ENCODE measurements at places on chromosomes 4 and X.

- DNase-seq: no peak
Measured at GRCh38 chr4:91025241-91026148, 898.3 kb downstream of the CCSER1 start.

- DNase-seq: no peak
Measured at GRCh38 chrX:95949588-95949987, 735.1 kb upstream of the DIAPH2 start.

GRCh38 chr4:2261110-2261852 is 628 bp downstream of the MXD4 start:
- no peak for DNase-seq

- no peak for DNase-seq
Measured at GRCh38 chrX:29841750-29842149, 373.6 kb upstream of the MAGEB2 start.

GRCh38 chr4:42144028-42144427 is 8.4 kb downstream of the BEND4 start:
- DNase-seq: no peak

- no peak for DNase-seq
Measured at GRCh38 chr4:45346816-45347435, 620.6 kb upstream of the GNPDA2 start.

DNA sequence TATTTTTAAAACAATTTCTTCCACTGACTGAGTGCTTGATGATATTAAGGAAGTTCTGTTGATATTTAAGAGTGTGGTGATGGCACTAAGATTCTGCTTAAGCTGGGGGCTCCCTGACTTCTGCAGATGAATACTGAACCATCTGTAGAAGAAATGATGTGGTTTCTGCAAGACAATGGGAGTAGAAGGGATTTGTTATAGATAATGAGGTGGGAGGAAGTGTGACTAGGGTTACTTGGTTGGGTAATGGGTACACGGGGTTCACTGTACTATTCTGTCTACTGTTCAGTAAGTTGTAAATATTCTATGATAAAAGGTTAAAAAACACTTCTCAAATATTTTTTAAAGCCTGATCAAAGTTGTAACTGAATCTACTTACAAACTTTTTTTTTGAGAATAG is 60.9 kb upstream of the TXK start:
- no peak for DNase-seq

DNA sequence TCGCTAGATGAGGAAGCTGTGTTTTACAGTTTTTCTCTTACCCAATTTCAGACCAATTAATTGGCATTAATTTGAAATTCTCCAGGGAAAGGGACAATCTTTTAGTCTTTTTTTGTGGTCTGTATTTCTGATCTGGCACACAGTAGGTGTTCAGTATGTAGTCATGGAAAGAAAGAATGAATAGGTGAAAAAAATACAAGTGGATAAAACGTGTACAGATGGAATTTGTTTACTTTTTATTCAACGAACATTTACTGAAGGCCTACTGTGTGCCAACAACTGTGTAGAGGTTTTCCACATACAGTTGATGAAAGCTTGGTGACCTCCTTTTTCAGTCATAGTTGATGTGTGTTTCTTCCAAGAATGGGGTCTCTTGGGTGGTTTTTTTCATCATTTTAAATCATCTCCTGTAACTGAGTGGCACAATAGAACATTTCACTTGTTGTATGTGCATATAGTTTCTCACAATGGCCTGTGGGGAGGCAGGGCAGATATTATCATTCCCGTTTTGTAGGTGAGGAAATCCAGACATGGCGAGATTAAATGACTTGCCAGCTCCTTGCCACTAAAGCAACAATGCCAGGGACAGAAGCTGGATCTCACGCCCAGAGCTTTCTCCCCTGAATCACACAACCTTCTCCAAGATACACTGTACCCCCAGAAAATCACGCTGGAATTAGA is 102.4 kb downstream of the CEP135 start:
- DNase-seq: no peak

DNA sequence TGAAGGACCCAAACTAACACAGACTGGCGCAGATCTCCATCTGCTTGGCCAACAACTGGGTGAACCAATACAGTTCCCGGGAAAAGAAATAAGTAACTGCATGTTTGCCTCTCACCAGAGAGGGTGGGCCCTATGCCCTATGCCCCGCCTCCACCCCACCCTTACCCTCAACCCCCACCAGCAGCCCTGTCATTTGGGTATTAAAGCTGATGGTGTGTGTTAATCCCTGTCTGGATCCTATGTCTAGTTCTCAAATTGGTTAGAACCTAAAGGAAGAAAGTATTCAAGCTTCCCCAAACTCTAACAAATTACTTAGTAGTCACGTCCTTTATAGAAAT is 19.0 kb downstream of the SMPX start:
- DNase-seq: no peak

DNA sequence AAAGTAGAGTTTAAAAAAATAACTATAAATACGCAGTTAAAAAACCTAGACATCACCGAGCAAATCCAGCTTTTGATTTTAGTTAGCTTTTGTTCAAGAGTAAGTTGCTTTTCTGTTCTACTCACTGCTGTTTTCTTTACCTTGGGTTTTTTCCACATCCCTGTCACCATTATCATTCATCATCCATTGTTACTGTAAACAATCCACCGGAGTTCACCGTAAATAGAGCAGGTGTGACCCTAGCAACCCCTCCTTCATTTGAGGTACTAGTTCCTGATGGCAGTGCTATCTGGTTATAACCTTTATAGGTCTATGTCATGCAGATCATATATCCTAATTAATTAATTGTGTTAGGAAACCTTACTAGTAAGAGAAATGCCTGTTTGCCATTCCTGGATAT is 43.0 kb upstream of the TEX13D start:
- no peak for DNase-seq

- no peak for DNase-seq
Measured at GRCh38 chrX:106932960-106933537, 12.8 kb downstream of the CLDN2 start.

DNA sequence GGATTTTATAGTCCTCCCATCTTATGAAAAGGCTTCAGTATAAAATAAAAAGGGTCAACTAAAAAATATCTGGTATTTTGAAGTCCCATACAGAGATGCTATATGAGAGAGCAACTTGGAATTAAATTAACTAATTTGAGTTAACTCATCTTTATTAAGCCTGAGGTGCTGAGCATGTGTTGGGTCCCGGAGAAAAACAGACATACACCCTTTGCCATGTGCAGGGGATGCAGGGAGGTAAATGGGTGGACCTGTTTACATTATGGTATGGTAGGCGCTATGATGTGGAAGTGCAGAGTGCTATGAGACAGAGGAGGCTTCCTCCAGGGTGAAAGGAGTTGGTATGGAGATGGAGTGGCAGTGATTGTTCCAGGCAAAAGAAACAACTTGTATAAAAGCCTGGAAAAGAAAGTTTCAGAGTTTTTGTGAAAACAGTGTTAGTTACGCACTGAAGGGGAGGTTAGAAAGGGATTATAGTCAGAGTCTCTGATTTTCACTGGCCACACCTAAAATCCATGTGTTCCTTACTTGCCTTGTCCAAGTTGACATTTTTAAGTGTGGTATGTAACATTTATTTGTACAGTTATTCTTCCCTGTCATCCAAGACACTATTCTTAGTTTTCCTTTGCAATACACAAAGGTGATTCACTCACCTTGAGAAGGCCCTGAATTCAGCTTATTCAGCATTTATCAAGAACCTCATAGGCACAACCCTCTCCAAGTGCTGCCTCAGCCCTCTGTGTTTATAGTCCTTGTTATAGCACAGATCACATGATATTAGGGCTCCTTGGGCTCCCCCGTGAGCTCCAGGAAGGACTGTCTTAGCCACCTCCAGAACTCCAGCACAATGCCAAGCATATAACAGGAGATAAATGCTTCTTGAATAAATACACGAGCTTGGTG is 152.0 kb downstream of the RASL11B start:
- no peak for DNase-seq

- no peak for DNase-seq
Measured at GRCh38 chr4:153661215-153661822, 22.8 kb upstream of the TLR2 start.

- DNase-seq: no peak
Measured at GRCh38 chr4:40626183-40626990, 3.3 kb downstream of the RBM47 start.

- DNase-seq: no peak
Measured at GRCh38 chr4:103075435-103075893, 1.1 kb downstream of the SLC9B2 start.

- no peak for DNase-seq
Measured at GRCh38 chr4:1310031-1310795, 20.5 kb downstream of the MAEA start.

GRCh38 chr4:173860094-173860493 is 330.1 kb upstream of the HAND2 start:
- no peak for DNase-seq

- DNase-seq: no peak
Measured at GRCh38 chrX:1170243-1170642, 42.2 kb downstream of the CRLF2 start.

DNA sequence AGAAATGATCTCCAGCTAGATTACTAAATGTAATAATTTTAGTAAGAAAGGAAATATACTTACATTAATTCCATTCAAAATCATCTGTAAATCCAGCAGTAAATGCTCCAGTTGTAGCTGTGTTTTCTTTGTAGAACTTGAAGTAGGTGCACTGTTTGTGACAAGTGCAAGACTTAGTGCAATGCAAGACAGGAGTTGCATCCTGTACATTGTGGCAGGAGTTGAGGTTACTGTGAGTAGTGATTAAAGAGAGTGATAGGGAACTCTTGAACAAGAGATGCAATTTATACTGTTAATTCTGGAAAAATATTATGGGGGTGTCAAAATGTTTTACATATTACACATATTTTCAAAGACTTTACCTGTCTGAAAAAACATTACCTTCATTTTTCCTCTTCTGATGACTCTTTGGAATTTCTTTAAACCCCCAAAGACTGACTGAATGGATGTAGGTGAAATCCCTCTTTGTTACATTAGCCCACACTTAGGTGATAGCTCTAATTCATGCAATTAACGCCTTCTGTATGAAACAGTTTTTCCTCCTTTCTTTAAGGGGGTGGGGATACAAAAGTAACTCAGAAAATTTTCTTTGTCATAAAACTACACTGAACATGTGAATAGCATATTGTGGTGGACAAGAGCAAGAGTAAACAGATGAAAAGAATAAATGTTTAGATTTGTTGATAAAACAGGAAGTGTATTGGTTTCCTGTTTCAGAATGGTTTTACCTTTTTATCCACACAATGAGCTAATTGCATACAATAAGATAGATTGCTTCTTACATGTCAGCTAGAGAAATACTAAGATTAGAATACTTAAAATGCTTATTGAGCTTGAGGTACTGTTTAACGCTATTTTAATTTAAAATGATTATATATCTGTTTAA is at the start of gene IL2:
Gene IL2 (minus strand): TSS at position 495 of the 886 bp plus-strand sequence. CDS start 285 bp downstream, at position 210.
- no peak for DNase-seq

- DNase-seq: no peak
Measured at GRCh38 chr4:167774646-167775045, 317.7 kb upstream of the ANXA10 start.

GRCh38 chrX:107204068-107204605 is 2.1 kb downstream of the NUP62CL start:
- DNase-seq: no peak

DNA sequence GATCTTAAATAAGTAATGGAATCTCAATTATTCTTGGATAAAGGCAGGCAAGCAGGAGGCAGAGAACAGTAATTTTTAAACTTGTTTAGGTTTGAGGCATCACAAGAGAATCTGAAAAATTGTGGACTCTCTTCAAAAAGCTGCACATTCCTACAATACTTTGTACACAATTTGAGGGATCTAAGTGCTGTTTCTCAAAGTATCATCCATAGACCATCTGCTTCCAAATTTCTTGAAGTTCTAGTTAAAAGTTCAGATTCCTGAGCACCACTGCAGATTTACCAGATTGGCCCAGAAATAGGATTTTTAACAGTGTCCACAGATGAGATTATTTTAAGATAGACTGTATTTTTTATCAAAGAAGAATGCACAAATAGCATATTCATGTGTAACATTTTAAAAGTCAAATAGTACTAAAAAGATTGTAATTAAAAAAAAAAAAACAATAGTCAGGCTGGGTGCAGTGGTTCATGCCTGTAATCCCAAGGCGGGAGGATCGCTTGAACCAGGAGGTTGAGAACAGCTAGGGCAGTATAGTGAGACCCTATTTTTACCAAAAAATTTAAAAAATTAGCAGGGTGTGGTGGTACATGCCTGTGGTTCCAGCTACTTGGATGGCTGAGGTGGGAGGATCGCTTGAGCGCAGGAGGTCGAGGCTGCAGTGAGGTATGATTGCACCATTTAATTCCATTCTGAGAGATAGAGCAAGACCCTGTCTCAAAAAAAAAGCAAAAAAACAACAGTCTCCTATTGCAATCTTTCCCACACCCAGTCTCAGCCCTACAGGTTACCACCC is 14.2 kb upstream of the FNIP2 start:
- DNase-seq: no peak

GRCh38 chrX:149837639-149838038 is 43.3 kb upstream of the MAGEA8 start:
- no peak for DNase-seq

DNA sequence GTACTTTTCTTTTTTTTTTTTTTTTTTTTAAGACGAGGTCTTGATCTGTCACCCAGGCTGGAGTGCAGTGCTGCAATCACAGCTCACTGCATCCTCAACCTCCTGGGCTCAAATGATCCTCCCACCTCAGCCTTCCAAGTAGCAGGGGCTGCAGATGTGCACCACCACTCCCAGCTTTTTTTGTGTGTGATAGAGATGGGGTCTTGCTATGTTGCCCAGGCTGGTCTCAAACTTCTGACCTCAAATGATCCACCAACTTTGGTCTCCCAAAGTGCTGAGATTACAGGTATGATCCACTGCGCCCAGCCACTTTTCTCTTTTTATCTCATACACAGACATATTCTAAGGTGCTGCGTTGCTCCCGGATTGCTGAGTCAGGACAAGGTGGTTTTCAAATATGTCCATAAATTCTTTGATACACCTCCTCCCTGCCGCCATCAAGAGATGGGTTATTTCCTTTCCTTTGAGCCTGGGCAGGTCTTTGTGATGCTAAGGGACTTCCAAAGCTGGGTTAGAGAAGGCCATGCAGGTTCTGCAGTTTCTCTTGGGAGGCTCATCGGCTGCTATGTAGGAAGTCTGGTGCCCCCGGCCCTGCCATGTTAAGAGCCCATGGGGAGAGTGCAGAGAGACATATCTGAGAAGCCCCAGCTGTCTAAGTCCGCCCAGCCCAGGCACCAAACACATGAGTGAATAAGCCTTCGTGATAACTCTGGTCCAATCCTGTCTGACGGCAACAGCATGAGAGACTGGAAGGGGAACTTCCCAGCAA is 8.4 kb upstream of the PLA2G12A start:
- DNase-seq: no peak

GRCh38 chr4:161583549-161583948 is 580.3 kb downstream of the FSTL5 start:
- no peak for DNase-seq

DNA sequence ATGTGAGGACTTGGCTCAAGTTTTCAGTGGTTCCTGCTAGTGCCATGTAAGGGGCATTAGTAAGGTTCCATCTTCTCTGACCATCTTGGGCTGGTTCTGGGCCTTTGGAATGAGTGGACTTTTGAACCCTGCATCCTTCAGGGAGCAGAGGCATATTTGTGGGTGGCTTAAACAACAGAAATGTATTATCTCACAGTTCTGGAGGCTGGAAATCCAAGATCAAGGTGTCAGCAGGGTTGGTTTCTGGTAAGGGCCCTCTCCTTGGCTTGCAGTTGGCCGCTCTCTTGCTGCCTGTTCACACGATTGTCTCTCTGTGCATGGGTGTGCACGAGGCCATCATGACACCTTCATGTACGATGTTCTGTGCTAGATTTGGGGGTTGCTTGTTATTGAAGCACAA is 21.3 kb downstream of the CCKAR start:
- DNase-seq: no peak

- no peak for DNase-seq
Measured at GRCh38 chrX:154602766-154603437, 16.2 kb downstream of the CTAG1B start.

- DNase-seq: no peak
Measured at GRCh38 chr4:150231107-150231770, 153.0 kb downstream of the DCLK2 start.
